Left lobe of liver (tissue), 2 donors: ENCODE measurements at places on chromosomes 7 and 10. TPM values are rescaled to one million over a fixed set of nuclear protein-coding genes. Genes with fewer than 3 reads are reported as not detected.

The PARD3 gene
- total RNA-seq = 19.1 TPM

The MUC12 gene
- 0.05 TPM for total RNA-seq

The WNT8B gene
- not detected for total RNA-seq

GRCh38 chr10:86585037-86585929, 63.7 kb upstream of the WAPL start:
- DNase-seq = peak; percentile 75

- DNase-seq = no peak
Measured at GRCh38 chr10:7957591-7957990, 96.9 kb upstream of the GATA3 start.

GRCh38 chr7:114865564-114865963, 56.3 kb upstream of the MDFIC start:
- peak; percentile 56 for DNase-seq

- peak; percentile 53 for DNase-seq
Measured at GRCh38 chr10:3500408-3500856, 284.6 kb downstream of the KLF6 start.

- no peak for DNase-seq
Measured at GRCh38 chr10:34494012-34494411, 321.1 kb downstream of the PARD3 start.

GRCh38 chr7:97845622-97846203, 26.5 kb downstream of the ASNS start:
- no peak for DNase-seq

DNA sequence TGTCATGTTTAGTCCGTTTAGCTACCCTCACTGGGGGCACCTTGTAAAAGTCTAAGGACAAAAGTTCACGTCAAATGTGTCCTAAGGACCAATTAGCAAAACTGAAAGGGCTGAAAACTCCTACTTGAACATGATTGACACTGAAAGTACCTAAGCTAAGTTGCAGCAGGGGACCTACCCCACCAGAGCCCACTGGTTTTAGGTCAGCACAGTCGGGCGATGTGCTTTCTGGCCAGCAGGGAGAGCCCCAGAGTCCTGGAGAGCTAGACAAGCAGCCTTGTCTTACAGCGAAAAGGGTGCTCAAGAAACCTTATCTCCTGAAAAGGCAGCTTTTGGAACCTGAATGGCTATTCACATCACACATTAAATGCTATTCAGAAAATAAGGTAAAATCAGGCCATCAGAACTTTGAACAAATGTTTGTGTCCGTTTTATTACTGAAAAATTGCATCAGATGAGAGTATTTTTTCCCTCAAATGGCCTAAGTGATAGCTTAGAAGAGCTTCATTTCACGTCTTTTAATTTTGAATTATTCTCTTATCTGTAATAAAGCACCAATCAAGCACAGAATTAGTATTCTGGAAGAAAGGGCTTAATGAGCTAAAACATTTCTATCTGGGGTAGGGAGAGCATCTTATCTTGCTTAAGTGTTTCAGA, 52.2 kb upstream of the MKI67 start:
- DNase-seq = no peak

GRCh38 chr10:95394161-95394880, 103.5 kb upstream of the PDLIM1 start:
- no peak for DNase-seq

GRCh38 chr7:42617806-42618457, 293.9 kb downstream of the C7orf25 start:
- DNase-seq = no peak

DNA sequence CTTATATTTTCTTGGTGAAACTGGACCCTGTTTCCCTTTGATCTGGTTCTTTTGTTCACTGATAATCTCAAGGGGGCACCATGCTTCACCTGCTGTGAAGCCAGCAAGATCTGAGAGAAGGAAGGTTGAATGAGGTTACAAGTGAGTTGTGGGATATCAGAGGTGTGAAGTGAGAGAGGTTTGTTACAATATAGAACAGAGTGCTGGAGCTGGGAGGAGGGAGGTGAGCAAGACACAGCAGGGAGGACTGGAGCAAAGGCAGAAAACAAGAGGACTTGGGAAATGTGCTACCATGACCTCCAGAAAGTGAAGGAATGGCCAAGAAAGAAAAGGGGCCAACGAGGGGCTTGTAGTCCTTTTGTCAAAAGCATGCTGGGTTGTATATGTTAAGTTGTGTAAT, 156.6 kb downstream of the LRMDA start:
- DNase-seq = no peak

DNA sequence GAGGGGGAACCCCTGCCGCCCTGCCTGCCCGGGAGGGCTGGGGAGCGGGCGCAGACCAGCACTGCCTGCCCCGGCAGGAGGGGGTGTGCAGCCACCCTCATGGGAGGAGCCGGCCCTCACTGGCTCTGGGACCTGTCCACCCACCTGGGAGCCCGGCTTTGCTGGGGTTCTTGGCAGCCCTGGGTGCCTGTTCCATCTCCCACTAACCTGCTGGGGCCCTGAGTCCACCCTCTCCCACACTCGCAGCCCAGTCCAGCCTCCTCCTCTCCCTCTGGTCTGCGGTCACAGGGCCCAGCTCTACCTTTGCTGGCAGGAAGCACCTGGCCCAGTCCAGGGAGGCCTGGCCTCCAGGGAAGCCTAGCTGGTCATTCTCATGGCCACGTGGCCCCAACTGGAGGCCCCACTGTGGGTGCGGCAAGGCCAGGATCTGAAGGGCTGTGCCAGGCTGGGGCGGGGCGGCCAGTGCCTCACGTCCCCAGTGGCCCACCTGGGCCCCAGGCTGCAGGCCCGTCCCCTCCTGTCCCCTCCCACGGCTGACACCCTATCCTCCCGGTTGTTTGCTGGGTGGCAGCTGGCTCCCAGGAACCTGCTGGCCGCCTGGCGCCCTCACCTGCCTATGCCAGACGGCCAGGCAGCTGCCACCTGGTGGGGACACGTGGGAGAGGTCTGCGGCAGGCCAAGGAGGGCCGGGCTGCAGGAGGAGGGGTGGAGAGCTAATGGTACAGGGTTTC, at the start of gene TMEM184A:
Gene TMEM184A (minus strand): TSS at position 393 of the 731 bp plus-strand sequence. CDS start 721 bp downstream, outside the sequence.
- peak; percentile 97 for DNase-seq

DNA sequence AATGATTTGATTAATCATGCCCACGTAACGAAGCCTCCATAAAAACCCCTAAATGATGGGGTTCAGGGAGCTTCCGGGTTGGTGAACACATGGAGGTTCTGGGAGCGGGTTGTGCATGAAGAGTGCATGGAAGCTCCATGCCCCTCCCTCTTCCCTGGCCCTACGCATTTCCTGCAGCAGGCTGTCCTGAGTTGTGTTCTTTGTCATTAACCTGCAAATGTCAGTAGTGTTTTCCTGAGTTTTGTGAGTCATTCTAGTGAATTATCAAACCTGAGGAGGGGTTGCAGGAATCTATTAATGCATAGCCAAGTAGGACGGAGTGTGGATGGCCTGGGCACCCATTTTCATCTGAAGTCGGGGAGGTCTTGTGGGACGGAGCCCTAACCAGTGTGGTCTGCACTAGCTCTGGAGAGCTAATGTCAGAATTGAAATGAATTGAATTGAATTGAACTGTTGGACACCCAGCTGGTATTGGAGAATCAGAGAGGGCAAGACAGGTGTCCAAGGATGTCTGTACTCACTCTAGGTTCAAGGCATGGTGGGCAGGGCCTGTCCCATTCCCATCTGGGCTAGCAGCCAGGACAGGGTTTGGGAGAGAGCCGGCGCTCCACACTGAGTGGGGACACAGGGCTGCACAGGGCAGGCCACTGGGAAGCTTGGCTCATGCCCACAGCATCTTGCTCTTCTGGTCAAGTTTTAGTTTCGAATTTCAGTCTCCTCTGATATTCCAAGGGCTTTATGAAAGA, 22.3 kb upstream of the ARHGAP22 start:
- DNase-seq = no peak

DNA sequence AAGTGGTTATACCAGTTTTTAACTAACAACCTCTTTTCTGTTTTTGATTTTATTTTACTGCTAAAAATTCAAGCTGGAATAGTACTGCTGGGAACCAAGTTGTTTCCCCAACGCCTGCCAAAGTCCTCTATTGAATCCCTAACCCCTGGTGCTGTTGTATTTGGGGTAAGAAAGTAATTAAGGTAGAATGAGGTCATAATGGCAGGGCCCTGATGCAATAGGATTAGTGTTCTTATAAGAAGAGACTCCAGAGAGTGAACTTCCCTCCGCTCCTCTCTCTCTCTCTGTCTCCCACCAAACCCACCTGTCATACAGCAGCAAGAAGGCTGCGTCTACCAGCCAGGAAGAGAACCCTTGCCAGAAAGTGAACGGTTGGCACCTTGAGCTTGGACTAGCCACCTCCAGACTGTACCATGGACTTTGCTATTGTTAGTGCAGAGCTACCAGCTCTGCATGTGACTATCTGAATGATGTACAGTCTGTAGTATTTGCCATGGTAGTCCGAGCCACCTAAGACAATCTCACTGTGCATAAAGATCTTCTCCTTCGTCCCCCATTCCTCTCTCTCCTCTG, 86.5 kb upstream of the KLF6 start:
- DNase-seq = no peak

DNA sequence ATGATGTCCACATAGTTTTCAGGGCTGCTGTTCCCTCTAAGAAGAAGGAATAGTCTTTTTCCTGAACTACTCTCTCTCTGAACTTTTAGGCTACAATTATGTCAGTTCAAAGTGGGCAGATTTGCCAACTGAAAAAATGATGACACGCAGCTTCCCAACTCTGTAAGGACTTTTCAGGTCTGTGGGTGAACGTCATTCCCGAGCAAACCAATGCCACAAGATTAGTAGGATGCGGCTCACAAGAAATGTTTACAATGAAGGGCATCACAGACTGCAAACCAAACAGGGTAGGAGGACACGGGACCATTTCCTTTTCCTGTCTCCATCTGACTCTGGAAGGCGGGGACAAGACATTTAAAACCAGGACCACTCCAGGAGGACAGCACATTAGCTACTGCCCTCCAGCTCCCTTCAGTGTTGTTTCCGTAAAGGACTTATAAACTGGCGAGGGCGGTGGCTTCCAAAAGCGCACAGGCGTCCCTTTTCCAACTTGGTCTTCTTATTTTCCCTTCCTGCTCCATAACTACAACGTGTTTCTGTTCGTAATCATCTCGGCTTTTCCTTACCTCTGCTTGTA, 539 bp upstream of the MKLN1 start:
- DNase-seq = no peak
